Daoy (cell line): ENCODE measurements at places on chromosomes 11 and 22.

- no peak for DNase-seq
Measured at GRCh38 chr11:78689585-78690153, 115.0 kb upstream of the NARS2 start.

DNA sequence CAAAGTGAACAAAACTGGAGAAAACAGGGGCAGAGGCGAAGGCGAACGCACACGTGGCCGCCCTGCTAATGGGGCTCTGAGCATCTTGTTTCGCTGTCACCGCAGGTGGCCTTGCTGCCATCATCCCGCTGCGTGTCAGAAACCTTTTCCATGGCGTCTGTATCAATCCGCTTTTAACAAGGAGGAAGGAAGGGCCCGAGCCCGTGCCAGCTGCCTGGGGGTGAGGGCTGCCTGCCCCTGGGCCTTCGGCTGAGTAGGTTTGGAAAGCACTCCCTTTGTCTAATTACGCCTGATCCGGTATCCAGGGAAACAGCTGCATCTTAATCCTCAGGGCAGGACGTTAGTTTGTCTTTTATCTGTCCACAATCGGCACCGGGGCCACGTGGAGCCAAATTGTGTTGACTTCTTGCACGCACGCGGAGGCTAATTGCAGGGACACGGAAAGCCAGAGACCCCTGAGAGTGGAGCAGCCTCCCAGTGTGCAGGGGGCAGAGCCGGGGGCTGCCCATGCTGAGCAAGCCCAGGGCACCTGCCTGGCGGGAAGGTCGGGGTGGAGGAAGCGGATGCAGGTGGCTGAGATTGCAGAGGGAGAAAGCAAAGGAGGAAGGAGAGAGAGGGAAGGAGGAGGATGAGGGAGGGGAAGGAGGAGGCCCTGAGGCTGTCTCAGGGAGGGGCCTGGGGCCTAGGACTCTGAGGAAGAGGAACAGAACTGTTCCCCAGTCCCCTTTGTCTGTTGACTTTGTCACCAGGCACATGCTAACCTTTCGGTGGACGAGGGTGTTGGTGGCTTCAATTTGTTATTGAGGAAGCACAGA is 19.2 kb upstream of the TH start:
- DNase-seq: no peak

DNA sequence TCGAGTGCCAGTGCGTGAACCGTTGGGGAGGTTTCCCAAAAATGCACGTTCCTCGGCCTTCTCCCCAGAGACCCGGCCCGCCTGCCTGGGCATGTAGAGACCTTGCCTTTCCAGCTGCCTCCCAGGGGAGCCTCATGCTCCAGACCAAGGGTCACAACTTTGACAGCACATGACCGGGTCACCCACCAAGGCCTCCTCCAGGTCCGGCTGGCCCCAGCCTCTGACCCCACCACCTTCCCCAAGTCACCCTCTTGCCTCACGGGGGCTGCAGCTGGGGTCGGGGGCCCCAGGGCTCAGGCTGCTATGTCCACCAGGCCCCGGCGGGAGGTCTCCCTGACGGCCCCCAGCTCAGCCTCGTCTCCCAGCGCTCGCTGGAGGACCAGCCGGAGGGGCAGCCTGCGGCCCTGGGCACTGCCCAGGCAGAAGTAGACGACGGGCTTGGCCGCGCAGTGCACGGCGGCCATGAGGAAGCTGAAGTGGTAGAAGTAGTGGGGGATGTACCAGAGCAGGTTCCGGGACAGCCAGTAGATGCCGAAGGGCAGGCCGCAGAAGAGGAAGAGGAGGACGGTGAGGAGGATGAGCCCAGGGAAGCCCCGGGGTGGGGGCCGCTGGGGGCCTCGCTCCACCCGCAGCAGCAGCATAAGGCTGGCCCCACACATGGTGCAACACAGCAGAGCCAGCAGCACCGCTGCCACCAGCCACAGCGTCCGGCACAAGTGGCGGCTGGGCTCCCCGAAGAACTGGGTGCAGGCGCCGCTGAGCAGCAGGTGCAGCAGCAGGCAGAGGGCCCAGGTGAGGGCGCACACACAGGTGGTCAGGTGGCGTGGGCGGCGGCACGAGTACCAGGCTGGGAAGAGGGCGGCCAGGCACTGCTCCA is 4.4 kb downstream of the MRGPRE start:
- DNase-seq: no peak

- DNase-seq: no peak
Measured at GRCh38 chr11:120749395-120749794, 237.8 kb downstream of the GRIK4 start.

- DNase-seq: peak; percentile 71
Measured at GRCh38 chr11:95849087-95849825, 59.0 kb downstream of the CEP57 start.

GRCh38 chr11:130122141-130122575 is 37.4 kb upstream of the ST14 start:
- no peak for DNase-seq

- no peak for DNase-seq
Measured at GRCh38 chr11:103972013-103972412, 64.4 kb upstream of the DDI1 start.

DNA sequence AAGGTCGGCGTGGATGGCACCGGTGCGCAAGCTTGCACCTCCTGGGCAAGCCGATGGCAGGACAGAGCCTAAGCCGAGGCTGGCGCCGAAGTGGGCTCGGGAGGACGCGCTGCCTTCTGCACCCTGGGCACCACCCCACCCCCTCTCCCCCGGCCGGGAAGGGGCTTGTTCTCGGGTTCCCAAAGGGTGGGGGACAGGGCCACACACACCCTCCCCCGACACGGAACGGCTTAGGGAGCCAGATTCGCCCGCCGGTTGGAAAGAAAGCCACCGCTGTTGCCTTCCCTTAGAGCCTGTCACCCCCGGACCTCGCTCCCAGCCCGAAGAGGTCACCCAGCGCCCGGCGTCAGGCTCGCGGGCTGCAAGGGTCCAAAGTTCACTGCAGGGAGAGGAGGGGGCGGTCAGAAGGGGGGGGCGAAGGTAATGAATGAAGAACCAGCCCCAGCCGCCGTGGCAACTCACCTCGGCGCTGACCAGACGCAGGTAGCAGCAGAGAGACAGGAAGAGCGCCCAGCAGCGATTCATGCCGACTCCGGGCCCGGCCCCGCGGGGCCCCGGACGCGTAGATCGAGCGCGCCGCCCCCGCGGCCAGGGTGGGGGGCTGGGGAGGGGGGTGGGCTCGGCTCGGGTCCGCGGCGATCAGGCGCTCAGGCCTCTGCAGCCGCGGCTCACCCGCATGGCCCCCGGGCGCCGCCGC is 1.2 kb downstream of the PDGFB start:
- DNase-seq: peak; percentile 31

- DNase-seq: no peak
Measured at GRCh38 chr11:122645847-122646246, 9.7 kb upstream of the UBASH3B start.

DNA sequence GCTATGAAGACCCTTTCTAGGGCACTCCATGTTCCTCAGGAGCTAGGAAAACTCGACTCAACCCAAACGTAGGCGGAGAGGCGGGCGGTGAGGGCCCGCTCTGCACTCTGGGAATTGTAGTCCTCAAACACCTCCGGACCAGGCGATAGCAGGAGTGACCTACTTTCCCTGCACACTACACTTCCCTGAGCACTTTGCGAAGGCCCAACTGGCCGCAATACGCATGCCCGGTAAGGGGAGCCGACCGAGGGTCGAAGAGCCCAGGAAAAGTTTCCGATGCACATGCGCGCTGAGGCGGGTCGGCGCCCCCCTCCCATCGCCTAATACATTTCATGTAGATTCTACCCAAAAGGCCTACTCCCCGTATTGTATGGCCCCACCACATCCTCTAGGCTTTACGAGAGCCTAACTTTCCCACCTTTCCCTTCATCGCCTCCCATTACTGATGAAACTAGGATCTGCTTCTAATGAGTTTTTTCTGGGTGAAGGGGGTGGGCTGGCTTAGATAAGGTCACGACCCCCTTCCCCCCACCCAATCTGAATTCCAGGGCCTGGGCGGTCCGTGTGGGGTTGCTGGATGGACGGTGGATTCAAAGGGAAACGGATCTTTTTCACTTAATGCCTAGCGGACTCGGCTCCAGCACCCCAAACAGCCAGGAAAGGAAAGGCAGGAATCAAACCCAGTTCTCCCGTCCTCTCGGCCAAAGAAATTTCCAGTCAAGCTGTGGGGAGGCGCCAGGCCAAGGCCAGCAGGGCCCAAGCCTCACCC is 2.1 kb downstream of the TOB2 start:
- peak; percentile 96 for DNase-seq

GRCh38 chr11:128632141-128632791 is 44.9 kb upstream of the ETS1 start:
- peak; percentile 53 for DNase-seq

DNA sequence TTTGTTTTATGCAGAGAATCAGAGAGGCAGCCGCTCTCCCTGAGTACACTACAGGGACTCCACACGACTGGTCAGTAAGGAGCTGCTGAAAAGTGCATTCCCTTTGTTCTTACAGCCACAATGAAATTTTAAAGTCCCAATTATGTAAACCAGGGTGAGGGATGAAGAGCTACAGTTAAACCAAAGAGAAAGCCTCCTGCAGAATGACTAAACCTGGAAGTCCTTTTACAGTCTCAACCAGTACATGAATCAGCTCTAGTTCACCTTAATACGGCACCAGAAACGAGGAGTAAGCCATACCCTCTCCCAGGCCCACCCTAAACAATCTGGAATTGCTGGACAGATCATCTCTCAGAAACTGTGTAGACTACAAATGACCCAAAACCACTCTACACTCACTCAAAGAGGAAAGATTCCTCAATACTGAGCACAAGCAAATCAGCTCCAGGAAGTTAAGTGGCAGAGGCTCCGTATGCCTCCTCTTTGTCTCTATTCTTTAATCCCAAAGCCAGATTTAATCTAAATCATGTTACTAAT is 113.1 kb downstream of the RBFOX2 start:
- peak; percentile 65 for DNase-seq

DNA sequence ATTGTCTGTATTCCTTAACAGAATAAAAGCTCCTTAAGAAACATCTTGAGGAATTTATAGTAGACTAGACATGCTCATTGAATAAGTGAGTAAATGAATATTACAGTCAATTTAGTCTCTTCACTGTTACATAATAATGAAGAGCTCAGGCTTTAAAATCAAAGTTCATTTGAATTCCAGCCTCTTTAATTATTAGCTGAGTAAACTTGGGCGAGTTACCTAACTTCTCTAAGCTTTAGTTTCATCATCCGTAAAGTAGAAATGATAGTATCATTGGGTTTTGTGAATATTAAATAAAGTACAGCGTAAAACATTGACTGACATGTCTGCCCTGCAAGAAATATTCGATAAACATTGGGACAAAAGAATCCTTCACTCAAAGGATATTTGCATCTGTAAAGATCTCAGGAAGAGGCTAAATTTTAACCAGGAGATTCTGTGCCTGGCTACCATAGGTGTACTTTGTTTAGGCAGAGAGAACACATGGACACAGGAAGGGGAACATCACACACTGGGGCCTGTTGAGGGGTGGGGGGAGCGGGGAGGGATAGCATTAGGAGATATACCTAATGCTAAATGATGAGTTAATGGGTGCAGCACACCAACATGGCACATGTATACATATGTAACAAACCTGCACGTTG is 15.2 kb upstream of the BBOX1 start:
- no peak for DNase-seq

DNA sequence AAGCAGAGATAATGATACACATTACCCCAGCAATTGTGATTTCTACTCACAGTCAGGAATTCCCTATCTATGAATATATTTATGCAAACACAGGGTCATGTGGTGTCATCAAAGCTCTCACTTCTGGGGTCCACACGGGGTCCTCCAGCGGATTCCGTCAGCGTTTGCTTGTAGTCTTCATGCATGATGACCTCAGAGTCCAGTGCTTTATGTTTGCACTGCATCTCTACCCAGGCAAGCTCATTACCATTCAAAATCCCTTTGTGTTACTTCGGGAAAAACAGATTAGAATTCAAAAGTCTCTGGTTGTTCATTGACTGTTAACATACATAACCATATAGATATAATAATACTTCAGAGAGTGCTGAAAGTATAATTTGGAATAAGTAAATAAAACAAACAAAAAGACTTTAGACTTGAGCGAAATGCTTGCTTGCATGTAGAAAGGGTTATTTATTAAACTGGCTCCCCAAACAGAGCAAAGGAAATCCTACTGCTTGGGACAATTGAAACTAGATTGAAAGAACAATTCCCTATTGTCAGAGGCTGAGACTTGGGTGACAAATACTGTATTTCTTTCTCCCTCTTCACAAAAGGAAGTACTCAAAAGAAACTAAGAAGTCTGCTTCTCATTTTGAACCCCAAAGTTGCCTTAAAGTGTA is 423.1 kb downstream of the ETS1 start:
- no peak for DNase-seq

DNA sequence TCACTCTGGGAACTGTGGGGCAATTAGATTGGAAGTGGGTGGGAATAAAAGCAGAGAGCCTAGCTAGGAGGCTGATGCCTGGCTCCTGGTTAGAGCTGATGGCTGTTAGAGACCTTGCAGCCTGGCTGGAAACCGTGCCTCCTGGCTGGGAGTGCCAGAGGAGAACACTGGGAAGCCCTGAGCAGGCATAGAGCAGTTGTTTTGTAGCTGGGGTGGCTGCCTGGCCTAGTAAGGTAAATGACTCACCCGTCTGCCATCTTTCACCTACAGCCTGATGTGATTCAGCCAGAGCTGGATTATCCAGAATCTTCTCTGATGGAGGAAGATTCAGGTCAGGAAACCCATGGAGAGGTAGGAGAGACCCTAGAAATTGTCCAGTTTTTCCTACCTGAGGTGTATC is 6.1 kb downstream of the UQCR10 start:
- DNase-seq: peak; percentile 81

- DNase-seq: no peak
Measured at GRCh38 chr11:80930038-80930437, 1489.2 kb upstream of the TENM4 start.

DNA sequence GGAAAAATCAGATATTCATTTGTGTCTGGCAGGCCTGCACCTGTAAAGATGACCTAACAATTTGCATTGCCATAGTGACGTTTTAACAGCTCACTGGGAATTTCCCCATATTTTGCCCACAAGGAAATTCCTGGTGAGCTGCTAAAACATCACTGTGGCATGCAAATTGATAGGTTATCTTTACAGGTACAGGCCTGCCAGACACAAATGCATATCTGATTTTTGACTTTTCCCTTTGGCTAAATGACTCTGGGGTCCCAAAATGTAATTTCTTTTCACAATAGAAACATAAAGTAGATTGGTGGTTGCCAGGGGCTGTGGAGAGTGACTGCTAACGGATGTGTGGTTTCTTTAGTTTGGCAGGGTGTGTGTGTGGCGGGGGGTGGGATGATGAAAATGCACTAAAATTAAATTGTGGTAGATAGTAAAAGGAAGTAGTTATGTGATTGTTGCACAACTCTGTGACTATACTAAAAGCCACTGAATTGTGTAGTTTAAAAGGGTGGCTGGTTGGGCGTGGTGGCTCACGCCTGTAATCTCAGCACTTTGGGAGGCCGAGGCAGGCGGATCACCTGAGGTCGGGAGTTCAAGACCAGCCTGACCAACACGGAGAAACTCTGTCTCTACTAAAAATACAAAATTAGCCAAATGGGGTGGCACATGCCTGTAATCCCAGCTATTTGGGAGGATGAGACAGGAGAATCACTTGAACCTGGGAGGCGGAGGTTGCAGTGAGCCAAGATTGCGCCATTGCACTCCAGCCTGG is 18.5 kb upstream of the FEZ1 start:
- DNase-seq: peak; percentile 80

GRCh38 chr22:28907311-28908008 is 24.1 kb downstream of the ZNRF3 start:
- DNase-seq: no peak
